Muscle of leg (tissue), 16 donors: ENCODE measurements at places on chromosomes 13 and 19. TPM values are rescaled to one million over a fixed set of nuclear protein-coding genes. Genes with fewer than 3 reads are reported as not detected.

GRCh38 chr19:17370026-17370587 is 7.0 kb downstream of the PLVAP start:
- DNase-seq = peak; percentile 84

DNA sequence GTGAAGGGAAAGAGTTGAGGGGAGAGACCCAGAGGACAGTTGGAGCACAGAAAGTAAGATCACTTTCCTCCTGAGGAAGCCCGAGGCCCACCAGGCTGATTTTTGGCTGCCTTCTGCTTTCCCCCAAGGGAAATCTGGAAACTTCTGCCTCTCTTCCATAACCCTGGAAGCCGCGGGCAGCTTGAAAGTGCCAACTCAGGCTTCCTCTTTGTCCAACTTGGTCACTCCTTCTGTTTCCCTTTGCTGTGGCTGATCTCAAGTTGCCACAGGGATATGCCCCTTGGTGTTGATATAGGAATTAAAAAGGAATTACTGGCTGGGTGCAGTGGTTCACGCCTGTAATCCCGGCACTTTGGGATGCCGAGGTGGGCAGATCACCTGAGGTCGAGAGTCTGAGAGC is 5.7 kb upstream of the CD70 start:
- DNase-seq = no peak

- DNase-seq = no peak
These were observed 41.0 kb upstream of the SIAH3 start for GRCh38 chr13:45892513-45892912.

- no peak for DNase-seq
These were observed 4.2 kb upstream of the ADPRHL1 start for GRCh38 chr13:113457510-113457909.

GRCh38 chr19:35285095-35285449 is 2.7 kb downstream of the HAMP start:
- no peak for DNase-seq

DNA sequence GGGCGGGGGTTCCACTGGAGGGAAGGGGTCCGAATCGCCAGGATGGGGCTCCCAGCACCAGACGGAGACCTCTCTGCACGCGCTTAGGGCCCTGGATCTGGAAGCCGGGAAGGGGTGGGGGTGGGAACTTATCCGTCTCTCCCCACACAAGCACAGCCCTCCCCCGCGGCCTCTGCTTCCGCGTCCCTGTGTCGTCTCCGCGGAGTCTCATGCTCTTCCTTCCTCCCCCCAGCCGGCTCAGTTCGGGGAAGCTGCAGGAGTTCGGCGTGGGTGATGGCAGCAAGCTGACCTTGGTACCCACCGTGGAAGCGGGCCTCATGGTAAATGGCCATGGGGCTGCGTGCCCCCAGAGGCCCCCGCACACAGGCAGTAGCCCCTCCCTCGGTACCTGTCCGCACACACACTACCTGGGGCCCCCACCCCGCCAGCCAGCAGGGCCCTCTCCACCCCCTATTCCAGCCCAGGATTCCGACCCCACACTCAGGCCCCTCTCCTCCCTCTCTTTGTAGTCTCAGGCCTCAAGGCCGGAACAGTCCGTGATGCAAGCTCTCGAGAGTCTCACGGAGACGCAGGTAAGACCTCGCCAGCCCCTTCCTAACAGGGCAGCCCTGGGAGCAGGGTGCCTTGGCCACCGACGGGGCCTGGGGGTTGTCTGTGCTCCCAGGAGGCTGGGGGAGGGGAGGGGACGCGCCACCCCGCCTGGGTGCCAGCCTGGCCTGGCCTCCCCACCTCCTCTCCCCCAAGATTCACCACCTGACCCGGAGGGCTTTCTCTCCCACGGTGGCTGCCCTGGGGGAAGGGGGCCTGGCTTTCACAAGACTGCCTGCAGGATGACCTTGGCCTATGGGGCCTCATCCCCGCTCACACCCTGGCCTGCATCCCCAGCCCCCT is 3.2 kb downstream of the MIDN start:
- DNase-seq = peak; percentile 87

GRCh38 chr13:107608736-107609135 is 606.6 kb downstream of the LIG4 start:
- DNase-seq = no peak

GRCh38 chr19:57583104-57583520 is 833 bp upstream of the ZIK1 start:
- DNase-seq = no peak

- no peak for DNase-seq
These were observed 35.3 kb downstream of the CERS4 start for GRCh38 chr19:8244442-8244841.

DNA sequence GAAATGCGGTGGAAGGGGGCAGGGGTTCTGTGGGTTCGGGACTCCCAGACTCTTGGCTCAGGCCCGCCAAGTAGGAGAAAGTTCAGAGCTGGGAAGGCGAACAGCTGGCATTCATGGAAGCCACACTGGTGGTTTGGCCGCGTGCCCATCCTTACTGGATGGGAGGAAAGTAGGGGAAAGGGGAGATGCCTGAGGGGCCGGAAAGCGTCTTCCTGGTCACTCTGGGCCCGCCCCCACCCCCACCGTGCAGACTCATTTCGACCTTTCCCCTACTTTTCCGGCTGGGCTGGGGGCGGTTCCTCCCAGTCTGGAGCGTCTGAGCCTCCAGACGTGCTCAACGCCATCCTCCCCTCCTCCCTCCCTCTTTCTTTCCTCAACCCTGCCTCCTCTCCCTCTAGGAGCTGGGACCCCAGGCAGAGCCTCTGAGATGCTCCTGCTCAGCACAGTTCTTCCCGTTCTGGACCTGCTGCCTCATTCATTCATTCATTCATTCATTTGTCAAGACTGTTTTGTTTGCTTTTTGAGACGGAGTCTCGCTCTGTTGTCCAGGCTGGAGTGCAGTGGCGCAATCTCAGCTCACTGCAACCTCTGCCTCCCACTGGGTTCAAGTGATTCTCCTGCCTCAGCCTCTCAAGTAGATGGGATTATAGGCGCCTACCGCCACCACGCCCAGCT is 3.5 kb downstream of the ANGPTL4 start:
- peak; percentile 94 for DNase-seq

- DNase-seq = no peak
These were observed 21.6 kb upstream of the SPACA7 start for GRCh38 chr13:112354330-112355273.

DNA sequence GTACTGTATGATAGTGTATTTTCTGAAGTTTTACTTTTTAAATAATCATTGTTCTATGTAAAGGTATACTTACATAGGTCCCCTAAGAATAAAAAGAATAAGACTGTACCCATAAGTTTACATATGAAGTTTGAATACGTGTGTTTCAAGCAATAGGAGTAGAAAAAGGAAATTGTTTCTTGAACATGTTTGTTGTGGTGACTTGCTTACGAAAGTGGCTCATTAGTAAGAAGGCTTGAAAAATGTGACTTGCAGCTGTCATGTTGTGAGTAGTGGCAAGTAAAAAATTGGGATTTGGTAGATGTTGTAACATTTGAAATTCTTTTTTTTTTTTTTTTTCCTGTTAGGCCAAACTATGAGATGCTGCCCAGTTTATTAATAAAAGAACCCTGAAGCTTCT is 203.3 kb downstream of the LMO7 start:
- DNase-seq = no peak

DNA sequence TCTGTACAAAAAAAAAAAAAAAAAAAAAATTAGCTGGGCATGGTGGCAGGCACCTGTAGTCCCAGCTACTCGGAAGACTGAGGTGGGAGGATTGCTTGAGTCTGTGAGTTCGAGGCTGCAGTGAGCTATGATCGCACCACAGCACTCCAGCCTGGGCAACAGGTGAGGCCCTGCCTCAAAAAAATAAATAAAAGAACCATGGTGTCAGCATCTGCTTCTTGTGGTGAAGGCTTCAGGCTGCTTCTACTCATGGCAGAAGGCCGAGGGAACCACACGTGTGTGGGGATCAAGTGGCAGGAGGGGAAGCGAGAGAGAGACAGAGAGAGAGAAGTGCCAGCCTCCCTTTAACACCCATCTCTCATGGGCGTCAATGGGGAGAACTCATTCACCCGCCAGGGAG is 13.5 kb downstream of the BCL3 start:
- no peak for DNase-seq

DNA sequence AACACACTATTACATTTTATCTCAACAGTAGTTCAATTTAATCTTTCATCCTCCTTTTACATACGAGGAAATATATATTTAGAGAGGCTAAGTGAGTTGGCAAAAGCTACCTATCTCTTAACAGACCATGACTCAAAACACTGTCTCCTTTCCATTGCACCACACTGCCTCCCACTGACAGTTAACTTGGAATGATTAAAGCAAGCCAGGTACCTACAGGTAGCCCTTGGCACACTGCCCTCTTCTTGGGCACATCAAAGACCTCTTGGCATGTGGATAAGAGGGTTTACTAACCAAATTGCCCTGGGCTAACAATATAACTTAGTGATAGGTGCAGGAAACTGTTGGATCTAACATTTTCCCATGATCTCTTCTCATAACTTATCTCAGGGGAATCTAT is 1.8 kb downstream of the ABHD13 start:
- no peak for DNase-seq

APC2 gene
- polyA plus RNA-seq = 1.2 TPM

MIR17HG gene
- 2.1 TPM for polyA plus RNA-seq

PSG3 gene
- polyA plus RNA-seq = 0.16 TPM

KMT2B gene
- 25.1 TPM for polyA plus RNA-seq

VSTM1 gene
- polyA plus RNA-seq = 0.27 TPM

XRCC1 gene
- polyA plus RNA-seq = 36.6 TPM

ZNF558 gene
- 24.0 TPM for polyA plus RNA-seq

BRSK1 gene
- 10.9 TPM for polyA plus RNA-seq

FFAR2 gene
- 0.21 TPM for polyA plus RNA-seq

DCT gene
- polyA plus RNA-seq = 0.09 TPM
